HFFc6 (cell line): ENCODE measurements at places on chromosomes 3 and 15. TPM values are rescaled to one million over a fixed set of nuclear protein-coding genes. Genes with fewer than 3 reads are reported as not detected.

SAMMSON gene
- not detected in 2 replicates for total RNA-seq

SOX2 gene
- not detected in 3 replicates for total RNA-seq

LMAN1L gene
- total RNA-seq = not detected in 3 replicates

DPPA4 gene
- total RNA-seq = 1.2 TPM in 1 of 3 replicates, not detected in the others

LIPH gene
- 0.25 to 1.9 TPM (median 0.31 TPM) in 3 replicates for total RNA-seq

VWA5B2 gene
- not detected in 3 replicates for total RNA-seq

AHSG gene
- not detected in 3 replicates for total RNA-seq

BCHE gene
- total RNA-seq = not detected in 3 replicates

LACTB gene
- total RNA-seq = 36.3 to 46.0 TPM (median 39.3 TPM) in 3 replicates

IL16 gene
- 0.08 TPM in 1 of 3 replicates, not detected in the others for total RNA-seq
